ENCODE measurements at places on chromosomes 13 and 19. TPM values are rescaled to one million over a fixed set of nuclear protein-coding genes. Genes with fewer than 3 reads are reported as not detected.
A peak's percentile ranks its signal among the peaks of the same experiment; 100 is the strongest.

GRCh38 chr13:98619556-98619955, 42.6 kb upstream of the STK24 start:
- DNase-seq = no peak

- DNase-seq = no peak
These were observed 435.2 kb upstream of the ZNF507 start for GRCh38 chr19:31910224-31910623.

GRCh38 chr13:47291107-47291656, 394.3 kb upstream of the HTR2A start:
- no peak for DNase-seq

DNA sequence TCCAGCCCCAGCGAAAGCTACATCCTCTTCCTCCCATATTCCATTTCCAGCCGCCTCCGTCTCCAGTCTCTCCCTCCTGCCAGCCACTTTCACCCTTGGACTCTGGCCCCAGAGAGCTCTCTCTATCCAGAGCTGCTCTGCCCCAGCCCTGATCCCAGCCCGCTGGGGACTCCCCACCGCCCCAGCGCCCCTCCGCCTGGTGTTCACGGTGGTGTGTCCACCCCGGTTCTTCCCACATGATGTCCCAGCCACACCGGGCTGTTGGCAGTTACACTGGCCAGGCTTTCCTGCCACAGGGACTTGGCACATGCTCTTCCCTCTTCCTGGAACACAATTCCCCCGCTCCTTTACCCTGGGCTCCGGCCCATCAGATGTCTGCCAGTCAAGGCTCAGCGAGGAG, 11.3 kb upstream of the EMC10 start:
- no peak for DNase-seq

- no peak for DNase-seq
These were observed 17.7 kb downstream of the ZNF77 start for GRCh38 chr19:2927032-2927430.

- DNase-seq = no peak
These were observed 763 bp downstream of the ZNF180 start for GRCh38 chr19:44499559-44499958.

DNA sequence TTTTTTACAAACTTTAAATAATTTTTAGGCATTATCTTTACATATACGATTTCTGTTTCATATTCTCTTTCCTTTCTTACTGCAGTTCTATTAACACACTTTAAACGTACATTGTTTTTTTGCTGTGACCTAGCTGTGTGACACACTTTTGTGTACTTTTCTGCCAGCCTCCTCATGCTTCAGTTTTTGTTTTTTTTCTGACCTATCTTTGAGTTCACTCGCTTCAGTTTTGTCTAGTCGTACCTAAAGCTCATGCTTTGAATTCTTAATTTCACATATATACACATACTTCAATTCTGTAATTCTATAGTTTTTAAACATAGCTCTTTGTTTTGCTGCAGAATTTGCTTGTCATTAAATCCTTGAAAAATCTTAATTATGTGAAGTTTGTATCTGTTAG, 150.4 kb downstream of the PDS5B start:
- no peak for DNase-seq

DNA sequence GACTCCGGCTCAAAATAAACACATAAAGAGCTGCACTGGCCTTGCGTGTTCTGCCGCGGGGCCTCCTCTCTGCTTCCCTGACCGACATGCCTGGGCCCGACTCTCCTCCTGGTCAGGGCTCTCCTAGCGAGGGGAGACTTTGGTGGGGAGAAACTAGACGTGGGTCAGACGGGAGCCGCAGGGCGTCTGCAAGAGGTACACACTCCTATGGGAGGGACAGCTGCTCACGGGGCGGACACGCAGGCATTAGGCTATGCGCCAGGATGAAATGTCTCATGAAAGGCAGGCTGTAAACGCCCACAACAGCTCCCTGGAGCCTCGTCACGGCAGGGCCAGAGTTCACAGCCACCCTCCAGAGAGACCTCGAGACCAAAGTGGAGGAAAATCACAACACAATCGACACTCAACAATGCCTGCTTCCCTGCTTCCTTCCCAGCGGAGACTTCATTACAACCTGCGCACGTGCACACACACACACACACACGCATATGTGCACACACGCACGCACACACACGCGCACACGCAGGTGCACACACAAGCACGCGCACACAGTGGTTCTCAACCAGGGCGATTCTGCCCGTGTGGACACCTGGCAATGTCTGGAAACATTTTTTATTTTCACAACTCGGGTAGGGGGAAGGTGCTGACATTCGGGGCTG, 5.8 kb downstream of the SLC39A3 start:
- no peak for DNase-seq

The FPR1 gene
- not detected for total RNA-seq

GRCh38 chr13:41241626-41242025, 21.8 kb downstream of the MTRF1 start:
- DNase-seq = no peak

GRCh38 chr13:27226991-27227390, 24.4 kb upstream of the RPL21 start:
- DNase-seq = no peak

The JSRP1 gene
- total RNA-seq = not detected

DNA sequence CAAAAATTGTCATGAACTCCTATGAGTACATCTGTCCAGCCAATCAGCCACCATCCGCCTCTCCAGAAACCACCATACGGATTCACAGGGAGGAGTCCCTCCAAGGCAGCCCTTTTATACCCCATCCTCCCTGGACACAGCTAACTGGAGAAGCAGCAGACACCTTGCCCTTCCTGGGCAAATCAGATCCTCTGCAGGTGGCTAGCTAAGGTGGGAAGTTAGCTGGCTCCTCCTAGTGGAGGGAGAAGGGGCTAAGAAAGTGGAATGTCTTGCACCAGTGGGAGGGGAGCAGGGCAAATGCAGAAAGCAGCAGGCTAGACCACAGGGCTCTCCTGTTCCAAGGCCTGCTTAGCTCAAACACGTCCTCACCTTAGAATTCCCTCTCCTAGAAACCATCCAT, 46.2 kb upstream of the UQCRFS1 start:
- DNase-seq = no peak

The VSTM1 gene
- not detected for total RNA-seq

- no peak for DNase-seq
These were observed 1597.6 kb upstream of the MIR17HG start for GRCh38 chr13:89749888-89750287.

DNA sequence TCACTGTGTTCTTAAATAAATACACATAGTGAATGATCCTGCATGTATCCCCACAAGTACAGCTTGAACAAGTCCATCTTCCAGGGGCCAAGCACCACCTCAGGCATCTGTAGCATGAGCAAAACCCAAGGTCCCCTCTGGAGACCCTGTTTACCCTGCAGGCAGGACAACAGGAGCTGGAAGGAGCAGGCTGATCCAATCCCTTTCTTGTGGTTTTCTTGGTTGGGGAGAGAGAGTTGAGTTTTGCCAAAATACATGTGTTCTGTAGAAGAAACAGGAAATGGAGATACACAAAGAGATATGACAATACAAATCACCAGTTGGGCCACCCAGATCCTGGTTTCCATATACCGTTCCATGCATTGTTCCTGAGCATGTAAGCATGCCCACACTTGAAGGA, 92.8 kb downstream of the SHISA2 start:
- peak; percentile 21 for DNase-seq

DNA sequence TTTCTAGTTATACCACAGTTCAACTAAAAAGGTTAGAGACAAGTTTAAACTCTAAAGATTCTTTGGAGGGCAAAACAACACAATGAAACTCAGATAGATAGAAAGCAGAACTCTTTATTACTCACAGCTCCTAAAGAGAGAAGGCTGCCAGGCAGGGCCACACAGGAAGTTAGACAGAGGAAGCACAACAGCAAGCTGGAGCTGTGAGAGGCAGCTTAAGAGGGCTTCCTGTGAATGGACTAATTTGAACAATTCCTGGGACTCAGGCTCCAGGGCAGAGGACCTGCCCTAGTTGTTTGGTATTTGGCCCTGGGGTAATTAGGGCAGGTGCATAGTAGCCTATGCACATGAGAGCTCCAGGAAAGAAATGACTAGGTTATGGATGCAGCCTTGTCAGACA, 803.6 kb downstream of the DIAPH3 start:
- no peak for DNase-seq

GRCh38 chr19:39941151-39941550, 6.7 kb upstream of the FCGBP start:
- no peak for DNase-seq

The PRR19 gene
- 2.5 TPM for total RNA-seq

DNA sequence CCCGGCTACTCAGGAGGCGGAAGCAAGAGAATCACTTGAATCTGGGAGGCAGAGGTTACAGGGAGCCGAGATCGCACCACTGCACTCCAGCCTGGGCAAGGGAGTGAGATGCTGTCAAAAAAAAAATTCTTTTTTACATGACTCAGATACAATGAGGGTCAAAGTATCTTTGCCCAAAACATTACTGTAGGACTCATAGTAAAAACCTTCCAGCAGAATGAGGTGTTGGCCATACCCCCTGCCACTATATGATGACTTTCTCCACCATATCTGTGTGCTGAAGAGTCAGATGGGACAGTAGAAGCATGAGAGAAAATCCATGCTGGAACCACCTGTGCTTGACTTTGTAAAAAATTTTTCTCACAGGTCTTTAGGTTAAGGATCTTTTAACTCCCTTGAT, 86.7 kb downstream of the COL4A2 start:
- no peak for DNase-seq

- DNase-seq = no peak
These were observed 256.3 kb downstream of the B3GLCT start for GRCh38 chr13:31456056-31456455.

- DNase-seq = no peak
These were observed 216.3 kb downstream of the SLITRK6 start for GRCh38 chr13:85582890-85583289.

DNA sequence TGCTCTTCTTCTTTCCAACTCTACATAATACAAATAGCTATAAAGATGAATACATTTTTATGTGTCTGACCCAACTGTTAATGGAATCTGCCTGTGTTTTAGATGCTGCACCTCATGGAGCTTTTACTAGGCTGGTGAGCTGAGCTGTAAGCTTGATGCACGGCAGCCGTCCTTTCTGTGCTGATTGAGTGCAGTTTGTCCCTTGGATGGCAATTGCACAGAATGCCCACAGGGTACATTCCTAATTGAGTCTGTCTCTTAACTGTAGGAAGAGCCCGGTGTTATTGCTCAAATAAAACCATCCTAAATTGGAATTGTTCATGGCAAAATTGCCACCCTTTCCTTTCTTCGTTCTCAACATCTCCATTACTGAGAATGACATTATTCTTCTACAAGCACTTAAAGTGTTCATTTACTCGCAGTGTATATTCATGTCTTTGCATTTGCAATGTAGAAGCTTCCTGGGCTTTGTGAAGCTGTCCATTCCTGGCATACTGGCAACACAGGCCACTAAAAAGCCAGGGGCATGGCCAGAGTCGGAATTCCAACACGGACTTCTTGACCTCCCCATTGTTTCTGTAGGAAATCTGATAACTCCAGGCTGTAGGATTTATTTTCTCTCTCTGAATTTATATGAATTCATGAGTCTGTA, 85.8 kb downstream of the SLC10A2 start:
- no peak for DNase-seq
